WERI-Rb-1 (cell line): ENCODE measurements at places on chromosomes 12 and 14.

GRCh38 chr12:2732290-2732689 is 62.5 kb upstream of the FKBP4 start:
- DNase-seq = no peak

GRCh38 chr12:116187151-116187511 is 90.4 kb downstream of the MED13L start:
- no peak for DNase-seq

- no peak for DNase-seq
Measured at GRCh38 chr12:98733667-98734350, 88.7 kb downstream of the APAF1 start.

DNA sequence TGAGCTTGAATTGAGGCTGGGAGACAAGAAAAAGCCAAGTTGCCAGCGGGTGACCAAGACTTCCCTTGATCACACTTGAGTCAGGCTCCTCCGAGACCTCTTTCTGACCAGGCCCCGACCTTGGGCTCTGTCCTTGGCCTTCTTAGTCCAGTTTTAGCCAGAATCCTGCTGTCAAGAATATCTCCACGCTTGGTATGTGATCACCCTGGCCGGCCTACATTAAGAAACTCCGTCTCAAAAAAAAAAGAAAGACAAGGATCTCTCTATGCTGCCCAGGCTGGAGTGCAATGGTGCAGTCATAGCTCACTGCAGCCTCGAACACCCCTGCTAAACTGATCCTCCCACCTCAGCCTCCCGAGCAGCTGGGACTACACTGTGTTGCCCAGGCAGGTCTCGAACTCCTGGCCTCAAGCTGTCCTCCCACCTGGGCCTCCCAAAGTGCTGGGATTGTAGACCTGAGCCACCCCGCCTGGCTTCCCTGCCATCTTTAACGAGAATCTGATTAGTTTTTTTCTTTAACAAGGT is 1.0 kb upstream of the ITPK1 start:
- no peak for DNase-seq

- no peak for DNase-seq
Measured at GRCh38 chr12:91785655-91786498, 359.8 kb downstream of the BTG1 start.

GRCh38 chr14:76109087-76109880 is 42.4 kb upstream of the GPATCH2L start:
- no peak for DNase-seq

GRCh38 chr12:79451978-79452377 is 238.8 kb downstream of the PAWR start:
- DNase-seq = no peak

DNA sequence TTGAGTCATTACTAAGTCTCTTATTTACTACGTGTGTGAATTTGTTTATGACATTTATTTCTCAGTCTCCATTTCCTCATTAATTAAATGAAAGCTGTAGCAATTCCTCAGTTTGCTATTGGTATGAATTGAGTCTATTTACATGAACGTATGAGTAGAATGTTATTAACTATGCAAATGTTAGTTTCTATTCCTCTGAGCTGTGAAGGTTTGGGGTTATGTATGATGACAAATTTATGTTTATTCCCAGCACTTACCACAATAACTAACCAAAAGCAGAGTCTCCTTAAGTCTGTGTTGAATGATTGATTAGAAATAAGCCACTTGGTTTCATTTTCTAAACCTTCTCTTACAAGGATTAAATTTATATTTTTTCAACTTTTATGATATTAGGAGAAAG is 1340.9 kb downstream of the FSCB start:
- DNase-seq = no peak

GRCh38 chr14:74425525-74426201 is 347 bp downstream of the SYNDIG1L start:
- no peak for DNase-seq

DNA sequence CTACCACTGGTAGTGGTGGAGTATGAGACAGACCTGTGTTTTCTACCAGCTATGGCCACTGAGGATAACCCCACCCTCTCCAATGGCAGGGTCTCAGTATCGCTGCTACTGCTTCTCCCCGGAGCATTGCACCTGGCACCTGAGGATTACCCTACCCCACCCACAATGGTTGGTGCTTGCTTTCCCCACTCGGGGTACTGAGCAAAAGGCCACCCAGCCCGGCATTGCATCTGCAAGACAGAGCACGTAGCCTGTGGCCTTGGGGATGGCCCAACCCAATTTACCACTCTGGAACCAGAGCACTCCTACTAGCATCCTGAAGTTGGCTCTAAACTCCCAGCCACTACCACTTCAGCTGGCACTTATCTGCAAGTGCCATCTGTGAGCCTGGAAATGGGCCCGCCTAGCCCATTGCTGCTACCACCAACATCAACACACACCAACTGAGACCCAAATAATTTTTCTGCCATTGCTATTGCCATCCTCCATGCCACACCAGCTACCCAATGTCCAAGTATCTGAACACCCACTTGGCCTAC is 145.7 kb downstream of the CNTN1 start:
- no peak for DNase-seq

- no peak for DNase-seq
Measured at GRCh38 chr12:58592475-58593207, 327.7 kb downstream of the LRIG3 start.

DNA sequence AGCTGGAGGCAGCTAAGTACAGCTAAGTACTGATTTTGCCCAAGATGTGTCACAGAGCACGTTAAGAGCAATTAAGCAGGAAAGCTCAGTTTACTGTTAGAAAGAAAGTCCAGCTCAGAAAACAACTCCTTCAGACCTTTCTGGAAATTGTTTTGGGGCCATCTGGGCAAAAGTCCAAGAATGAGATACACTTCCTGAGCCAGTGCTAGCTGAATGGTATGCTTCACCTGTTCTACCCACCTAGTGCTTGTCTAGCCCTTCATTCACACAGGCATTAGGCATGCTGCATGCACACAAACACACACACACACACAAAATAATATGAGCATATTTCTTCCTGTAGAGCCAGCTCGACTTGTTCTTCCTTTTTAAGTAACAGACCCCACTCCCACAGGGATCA is 6.6 kb upstream of the IKZF4 start:
- no peak for DNase-seq

DNA sequence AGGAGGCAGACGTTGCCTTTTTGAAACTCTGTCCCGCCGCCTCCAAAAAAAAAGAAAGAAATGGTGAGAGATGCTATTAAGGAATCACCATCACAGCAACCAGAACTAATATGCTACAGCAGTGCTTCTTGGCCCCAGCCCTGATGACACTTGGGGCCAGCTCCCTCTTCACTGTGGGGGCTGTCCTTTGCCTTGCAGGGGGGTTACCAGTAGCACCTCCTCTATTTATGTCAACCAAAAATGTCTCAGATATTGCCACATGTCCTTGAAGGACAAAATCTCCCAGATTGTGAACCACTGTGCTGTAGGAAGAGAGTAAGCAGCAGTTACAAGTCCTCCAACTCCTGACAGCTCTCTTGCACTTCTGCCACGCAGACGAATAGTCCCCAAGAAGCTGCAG is 76.4 kb downstream of the LRRC74A start:
- DNase-seq = no peak

DNA sequence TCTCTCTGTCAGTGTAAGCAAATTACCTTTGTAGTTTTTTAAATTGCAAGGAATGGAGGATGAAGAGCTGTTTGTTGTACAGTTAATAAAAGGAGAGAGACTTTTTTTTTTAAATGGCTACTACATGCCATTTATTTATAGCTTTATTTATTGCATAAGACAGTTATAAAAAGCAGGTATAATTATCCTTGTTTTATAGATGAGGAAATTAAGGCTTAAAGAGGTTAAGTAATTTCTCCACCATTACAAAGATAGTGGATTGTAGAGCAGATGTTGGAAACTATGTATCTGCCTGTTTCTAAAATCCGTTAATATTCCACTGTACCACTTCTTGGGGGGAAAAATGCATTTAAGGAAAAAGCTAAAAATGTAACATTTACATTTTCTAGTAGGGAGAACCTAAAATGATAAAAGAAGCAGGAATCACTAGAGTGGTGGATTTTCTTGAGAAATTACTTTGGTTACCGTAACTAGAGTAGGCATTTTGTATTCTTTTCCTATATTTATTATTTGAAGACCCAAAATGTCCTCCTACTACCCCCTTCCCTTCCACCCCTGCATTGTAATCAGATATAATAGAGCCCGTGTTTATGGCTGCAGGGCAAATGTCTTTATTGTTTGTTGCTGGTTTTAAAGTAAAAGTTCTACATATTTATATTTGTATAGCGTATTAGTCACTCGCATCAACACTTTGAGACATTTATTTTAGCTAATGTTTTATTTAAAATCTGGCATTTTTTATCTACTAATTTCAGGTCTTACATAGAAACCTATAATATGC is 2.3 kb downstream of the SNAPC1 start:
- DNase-seq = no peak

DNA sequence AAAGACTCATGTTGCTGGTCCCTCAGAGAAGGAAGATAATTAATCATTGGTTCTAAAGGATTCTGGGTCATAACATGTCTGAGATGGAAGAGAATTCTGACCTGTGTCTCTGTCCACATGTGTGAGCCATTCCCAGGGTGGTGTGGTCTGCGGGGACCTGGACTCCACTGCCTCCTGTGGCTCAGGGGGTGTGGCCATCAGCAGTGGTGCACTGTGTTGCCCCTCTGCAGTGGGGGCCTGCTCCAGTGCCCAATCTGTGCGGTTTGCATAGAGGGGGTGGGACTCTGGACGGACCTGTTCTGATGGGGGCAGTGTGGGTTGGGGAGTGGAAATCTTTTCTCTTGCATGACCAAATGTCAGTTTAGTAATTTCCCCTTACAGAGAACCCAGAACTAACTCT is 13.5 kb downstream of the KRT85 start:
- DNase-seq = no peak

GRCh38 chr12:19002216-19002615 is 127.3 kb upstream of the PLEKHA5 start:
- DNase-seq = no peak

DNA sequence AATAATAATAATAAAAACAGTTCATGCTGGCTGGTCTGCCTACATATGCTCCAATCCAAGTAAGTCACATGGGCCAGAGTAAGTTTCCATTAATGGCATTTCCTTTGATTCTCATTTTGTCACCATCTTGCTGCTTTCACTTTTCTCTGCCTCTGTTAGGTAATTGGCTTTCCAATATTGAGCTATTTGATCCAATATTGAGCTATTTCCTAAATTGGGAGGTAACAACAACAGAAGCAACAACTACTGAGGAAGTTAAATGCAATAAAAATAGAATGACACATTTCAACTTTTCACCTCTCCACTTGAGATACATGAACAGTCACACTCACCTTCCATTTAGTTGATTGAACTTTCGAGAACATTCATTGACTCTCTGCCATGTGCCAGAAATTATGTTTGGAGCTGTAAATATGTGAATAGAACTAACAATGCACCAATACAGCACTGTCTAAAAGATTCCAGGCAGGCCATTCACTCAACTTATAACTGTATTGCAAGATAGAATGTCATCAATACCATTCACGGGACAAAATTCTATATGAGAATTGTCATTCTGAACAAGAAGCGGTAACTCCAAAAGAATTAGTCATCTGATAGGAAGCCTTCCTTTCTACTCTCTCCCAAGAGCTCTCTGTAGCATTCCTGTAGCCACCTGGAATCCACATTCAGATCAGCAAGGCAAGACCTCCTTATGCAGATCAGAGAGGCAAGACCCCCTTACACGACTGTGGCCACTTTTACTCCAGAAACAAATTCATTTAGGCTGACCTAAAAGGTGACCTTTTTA is 136.4 kb downstream of the PHLDA1 start:
- DNase-seq = no peak

GRCh38 chr14:66979101-66979974 is 209.9 kb upstream of the GARIN2 start:
- DNase-seq = no peak

GRCh38 chr12:18277196-18277595 is 15.9 kb downstream of the PIK3C2G start:
- DNase-seq = no peak

GRCh38 chr12:8890313-8891085 is 23.8 kb upstream of the PHC1 start:
- peak; percentile 39 for DNase-seq

DNA sequence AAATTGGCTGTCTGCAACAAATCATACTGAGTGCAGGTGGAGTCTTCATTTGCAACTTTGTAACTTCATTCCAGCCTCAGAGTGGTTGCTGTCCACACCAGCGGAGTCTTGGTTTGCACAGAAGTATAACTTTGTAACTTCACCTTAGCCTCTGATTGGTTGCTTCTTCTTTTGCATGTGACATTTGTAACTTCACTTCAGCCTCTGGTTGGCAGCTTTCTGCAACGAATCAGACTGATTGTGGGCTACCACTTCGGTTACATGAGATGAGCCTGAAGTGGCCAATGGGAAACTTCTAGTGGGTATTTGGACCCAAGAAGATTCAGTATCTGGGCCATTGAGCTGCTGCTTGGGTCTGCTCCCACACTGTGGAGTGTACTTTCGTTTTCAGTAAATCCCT is 17.8 kb downstream of the RASSF8 start:
- no peak for DNase-seq

GRCh38 chr12:7750350-7750749 is 3.2 kb upstream of the CLEC4C start:
- peak; percentile 26 for DNase-seq

DNA sequence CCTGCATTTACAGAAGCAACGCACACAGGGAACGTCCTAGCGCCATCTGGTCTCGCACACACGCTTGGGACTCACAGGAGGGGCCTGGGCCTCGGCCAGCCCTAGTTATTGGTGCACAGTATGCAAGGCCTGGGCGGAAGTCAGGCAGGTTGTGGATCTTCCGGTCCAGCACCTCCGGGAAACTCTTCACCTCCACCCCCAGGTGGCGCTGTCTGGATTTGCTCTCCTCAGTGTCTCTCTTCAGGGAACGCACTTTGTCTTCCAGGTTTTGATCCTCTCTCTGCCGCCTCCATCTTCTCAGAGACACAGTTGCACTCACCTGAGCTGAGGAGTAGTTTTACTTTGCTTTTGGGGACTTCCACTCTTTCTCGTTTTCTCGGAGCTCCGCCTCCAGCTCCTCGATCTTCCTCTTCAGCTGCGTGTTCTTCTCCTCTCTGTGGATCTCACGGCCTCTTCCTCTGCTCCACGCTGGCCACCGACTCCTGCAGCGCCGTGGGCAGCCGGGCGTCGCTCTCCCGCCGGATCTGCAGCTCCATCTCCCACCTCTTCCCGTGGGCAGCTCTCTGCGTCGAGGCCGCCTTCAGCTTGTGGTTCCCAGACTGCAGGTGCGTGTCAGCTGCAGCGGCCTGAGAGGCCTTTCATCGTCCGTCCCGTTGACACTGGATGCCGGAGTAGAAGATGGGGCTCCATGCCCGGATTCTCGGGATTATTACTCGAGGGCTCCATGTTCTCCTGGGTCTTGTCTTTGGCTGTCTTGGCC is 933.8 kb downstream of the TMEM121 start:
- DNase-seq = peak; percentile 31

- DNase-seq = peak; percentile 43
Measured at GRCh38 chr12:8609061-8609570, 3.5 kb downstream of the AICDA start.

DNA sequence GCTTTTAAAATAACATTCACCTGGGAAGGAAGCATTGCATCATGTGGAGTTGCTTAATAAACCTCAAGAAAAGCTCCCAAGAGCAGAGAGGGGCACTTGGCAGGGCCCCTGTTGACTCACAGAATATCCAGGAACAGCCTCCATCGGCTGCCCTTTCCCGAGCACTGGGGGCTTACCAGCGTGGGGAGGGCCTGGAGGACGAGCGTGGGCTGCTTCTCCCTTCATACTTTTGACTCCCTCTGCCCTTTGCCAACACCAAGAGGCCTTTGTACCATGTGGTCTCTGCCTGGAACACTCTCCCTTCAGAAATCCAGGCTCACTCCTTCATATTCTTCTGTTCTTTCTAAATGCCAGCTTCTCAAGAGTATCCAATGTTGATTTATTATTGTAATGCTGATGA is 492.1 kb upstream of the TMEM132C start:
- no peak for DNase-seq
